Suppressor macrophage treated with lipopolysaccharide for 1 hour (primary cell): ENCODE measurements at places on chromosomes 3 and 15.

GRCh38 chr3:11037976-11038375 is 45.4 kb downstream of the SLC6A1 start:
- no peak for DNase-seq

GRCh38 chr15:68403161-68403941 is 28.6 kb downstream of the ITGA11 start:
- DNase-seq, result no peak

GRCh38 chr3:14553871-14554270 is 13.7 kb upstream of the GRIP2 start:
- DNase-seq, result peak; percentile 72

DNA sequence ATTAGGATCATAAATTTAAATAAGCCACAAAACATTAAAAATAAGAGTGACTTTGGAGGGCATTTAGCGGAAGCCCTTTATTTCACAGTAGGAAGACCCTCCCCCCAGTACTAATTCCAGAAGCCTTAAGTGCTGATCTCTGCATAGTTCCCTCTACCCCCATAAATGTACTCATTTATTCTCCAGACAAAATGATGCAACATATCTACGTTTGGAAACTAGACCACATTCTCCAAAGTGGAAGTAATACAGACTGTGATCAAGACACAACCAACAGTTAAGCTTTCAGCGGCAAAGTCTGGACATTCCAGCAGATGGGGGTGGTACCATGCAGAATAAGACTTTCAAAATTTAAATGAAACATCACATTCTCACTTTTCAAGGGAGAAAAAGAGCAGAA is 44.8 kb upstream of the RPS17 start:
- DNase-seq, result peak; percentile 73

- DNase-seq, result no peak
These were observed 32.5 kb downstream of the CHST2 start for GRCh38 chr3:143152043-143152442.

DNA sequence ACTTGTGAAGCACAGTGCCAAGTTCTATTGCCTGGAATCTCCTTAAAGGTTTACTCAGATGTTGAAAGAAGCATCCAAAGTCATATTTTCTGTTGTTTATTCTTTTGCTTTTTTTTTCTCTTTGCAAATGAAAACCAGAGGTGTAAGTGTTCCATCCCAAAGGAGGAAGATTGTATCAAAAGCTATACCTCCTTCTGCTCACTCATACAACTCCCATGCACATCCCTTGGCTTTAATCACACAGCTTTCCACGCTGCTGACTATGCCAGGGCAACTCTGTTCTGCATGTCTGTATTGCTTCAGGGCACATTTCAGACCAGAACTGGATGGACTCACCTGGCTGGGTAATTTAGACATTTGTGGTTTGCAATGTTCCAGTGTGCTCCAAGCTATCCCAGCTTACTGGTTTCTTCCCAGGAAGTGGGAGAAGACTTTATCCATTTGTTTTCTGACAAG is 399.6 kb upstream of the TBL1XR1 start:
- DNase-seq, result no peak

DNA sequence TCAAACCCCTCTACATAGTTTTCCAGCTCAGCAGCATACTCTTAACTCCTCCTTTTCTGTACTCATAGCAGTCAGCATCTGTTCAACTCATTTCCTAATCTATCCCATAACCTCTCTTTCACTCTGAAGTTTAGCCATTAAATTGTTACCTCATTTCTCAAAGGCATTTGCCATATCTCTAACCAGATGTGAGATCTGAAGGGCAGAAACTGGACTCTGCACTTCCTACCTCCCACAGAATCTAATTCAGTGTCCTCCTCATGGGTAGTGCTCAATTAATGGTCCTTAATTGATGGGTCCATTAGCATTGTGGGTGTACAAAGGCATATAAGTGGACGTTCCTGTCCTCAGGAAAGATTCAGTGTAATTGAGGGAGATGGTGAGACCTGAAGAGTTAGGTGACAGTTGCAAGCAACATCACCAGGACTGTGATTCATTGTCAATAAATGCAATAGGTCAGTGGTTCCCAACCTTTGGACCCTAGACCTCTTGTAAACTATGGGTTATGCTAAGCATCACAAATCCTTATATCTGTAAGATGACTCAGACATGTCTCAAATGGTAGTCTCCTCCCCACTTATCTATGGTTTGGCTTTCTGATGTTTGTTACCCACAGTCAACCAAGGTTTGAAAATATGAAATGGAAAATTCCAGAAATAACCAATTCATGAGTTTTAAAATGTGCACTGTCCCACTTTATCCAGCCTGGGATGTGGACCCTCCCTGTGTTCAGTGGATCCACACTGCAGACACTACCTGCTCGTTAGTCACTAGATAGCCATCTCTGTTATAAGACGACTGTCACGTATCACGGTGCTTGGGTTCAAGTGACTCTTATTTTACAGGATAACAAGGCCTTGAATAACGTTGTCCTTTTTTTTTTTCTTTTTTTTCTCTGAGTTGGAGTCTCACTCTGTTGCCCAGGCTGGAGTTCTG is 25.0 kb upstream of the UACA start:
- DNase-seq, result no peak

DNA sequence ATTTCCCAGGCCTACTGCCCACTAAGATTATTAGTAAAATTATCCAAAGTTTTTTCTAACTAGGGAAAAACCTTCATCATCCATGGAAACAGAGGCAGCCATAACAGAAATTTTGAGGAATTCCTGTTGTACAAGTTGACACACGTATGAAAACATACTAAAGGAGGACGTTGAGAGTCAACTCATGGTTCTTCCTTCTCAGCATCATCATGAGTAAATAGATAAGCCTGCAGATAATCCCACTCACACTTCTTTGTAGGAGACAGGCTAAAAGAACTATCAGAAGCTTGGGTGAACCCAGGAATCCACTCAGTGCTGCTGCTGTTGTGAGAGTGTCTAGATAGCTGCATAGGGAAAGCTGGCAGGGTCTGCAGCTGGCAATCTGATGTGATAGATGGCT is 694.8 kb upstream of the NR2F2 start:
- no peak for DNase-seq

DNA sequence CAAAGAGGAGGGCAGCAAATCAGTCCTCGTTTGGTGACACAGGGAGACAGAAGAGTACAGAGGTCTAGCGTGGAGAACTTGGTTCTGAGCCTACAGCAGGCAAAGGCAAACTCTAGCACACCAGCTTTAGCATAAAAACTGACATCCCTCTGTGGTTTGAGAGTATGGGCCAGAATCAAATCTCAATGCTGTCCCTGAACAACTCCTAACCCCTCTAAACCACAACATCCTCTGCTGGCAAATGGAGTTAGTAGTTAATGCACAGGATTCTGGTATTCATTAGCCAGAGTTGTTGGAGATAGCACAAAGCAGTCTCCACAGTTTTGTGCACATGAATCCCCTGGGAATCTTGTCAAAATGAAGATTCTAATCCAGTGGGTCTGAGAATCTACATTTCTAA is 315.8 kb downstream of the NTRK3 start:
- DNase-seq, result no peak

- peak; percentile 32 for DNase-seq
These were observed 96.3 kb upstream of the ZBED2 start for GRCh38 chr3:111691293-111691909.

DNA sequence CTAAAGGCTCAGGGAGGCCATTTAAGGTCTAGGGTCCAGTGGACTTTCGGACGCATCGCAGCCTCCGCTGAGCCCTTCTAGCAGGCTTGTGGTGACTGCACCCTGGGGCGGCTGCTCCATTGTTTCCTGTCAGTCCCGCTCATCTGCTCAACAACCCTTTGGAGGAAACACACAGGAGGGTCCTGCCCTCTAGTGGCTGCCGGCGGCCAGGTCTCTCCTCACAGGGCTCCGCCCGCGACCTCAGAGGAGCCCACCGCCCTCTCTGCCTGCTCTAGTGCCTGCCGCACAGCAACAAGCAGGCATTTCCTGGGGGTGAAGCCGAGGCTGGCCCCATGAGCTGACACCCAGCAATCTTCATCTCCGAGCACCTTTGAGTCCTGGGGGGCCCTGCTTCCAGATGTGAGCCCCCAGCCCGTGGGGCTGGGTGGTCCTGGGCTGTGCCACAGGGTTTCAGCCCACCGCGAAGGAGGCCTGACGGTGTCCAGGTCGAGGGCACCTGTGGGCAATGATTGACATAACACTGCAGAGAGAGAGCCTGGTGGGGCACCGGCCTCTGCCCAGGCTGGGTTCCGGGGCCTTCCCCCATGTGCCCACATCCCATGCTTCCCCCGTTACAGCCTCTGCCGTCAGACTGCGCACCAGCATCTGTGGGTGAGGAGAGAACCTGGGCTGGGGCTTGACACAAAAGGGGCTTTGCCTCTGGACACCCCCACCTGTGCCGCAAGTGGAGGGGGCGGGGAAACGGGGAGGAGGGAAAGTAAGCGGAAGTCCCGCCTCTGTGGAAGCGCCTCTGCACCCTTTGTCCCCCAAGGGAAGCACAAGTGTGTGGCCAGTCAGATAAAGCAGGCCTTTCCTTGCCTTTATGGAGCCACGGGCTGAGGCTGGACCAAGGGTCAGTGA is 27.0 kb upstream of the SFMBT1 start:
- peak; percentile 80 for DNase-seq

GRCh38 chr3:42795621-42796181 is 8.6 kb downstream of the HIGD1A start:
- DNase-seq, result no peak
